Activated naive CD8-positive, alpha-beta T cell treated with anti-CD3 and anti-CD28 coated beads for 36 hours (primary cell): ENCODE measurements at places on chromosomes 4 and X.

- peaks cover 5% of the 10 kb centered on the region for H3K4me1 ChIP-seq
- H3K27me3 ChIP-seq: no peaks in the 10 kb centered on the region
- H3K4me3 ChIP-seq: no peak overlapping the region
- no peak overlapping the region for H3K27ac ChIP-seq
- no peaks in the 10 kb centered on the region for H3K36me3 ChIP-seq
Observed at GRCh38 chr4:72860766-72861165, 208.8 kb downstream of the COX18 start.

DNA sequence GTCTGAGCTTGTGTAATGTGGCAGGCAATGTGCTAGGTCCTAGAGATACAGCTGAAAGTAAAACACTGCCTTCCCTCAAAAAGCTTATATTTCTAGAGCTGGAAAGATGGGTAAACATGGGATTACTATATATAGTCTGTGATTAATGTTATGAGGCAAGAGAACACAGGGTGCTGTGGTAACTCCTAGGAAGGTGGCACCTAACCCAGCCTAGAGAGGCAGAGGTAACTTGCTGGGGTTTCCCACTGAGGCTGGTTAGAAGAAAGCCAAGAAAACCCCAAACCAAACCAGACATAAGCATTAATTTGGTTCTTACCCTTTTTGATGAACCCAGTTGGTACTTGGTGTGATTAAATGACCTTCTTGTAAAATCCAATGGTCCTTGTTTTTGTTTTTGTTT lies 315.0 kb downstream of the PPP1R2C start:
- H3K36me3 ChIP-seq: no peaks in the 10 kb centered on the region
- H3K4me1 ChIP-seq: no peaks in the 10 kb centered on the region
- H3K27me3 ChIP-seq: no peaks in the 10 kb centered on the region

- no peak overlapping the region for H3K4me3 ChIP-seq
- H3K27me3 ChIP-seq: peaks cover 8% of the 10 kb centered on the region
- H3K4me1 ChIP-seq: no peaks in the 10 kb centered on the region
- no peak overlapping the region for H3K27ac ChIP-seq
Observed at GRCh38 chr4:159018062-159018629, 84.7 kb upstream of the RAPGEF2 start.

GRCh38 chr4:80197601-80198440 lies 518 bp downstream of the PRDM8 start:
- peaks cover 74% of the 10 kb centered on the region for H3K27me3 ChIP-seq
- peaks cover 24% of the 10 kb centered on the region for H3K4me1 ChIP-seq
- no peak overlapping the region for H3K27ac ChIP-seq
- peak; percentile 24 for DNase-seq
- H3K4me3 ChIP-seq: peak overlapping the region; percentile 56
- H3K36me3 ChIP-seq: peaks cover 6% of the 10 kb centered on the region

- no peak overlapping the region for H3K4me3 ChIP-seq
- no peak for DNase-seq
- H3K36me3 ChIP-seq: peaks cover 7% of the 10 kb centered on the region
- no peak overlapping the region for H3K27ac ChIP-seq
- H3K4me1 ChIP-seq: peaks cover 26% of the 10 kb centered on the region
- H3K27me3 ChIP-seq: no peaks in the 10 kb centered on the region
Observed at GRCh38 chr4:101197350-101197749, 150.0 kb downstream of the PPP3CA start.

DNA sequence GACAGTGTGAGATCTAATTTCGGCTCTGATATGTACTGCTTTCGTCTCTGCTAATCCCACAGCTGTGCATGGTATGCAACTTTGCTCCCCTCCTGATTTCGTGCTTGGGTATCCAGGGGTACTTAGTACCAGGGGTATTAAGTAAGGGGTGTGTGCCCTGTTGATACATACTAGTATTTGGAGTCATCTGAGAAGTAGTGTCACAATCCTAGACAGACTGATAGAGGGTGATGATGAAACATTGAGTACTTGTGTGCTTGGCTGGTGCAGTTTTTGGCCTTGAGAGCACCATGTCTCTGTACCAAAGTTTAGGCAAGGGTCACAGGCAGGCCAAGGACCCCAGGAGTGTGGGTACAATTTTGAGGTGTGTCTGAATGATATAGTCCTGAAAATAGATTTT lies 10.9 kb downstream of the GPAT3 start:
- H3K27me3 ChIP-seq: no peaks in the 10 kb centered on the region
- H3K27ac ChIP-seq: no peak overlapping the region
- no peak for DNase-seq
- H3K36me3 ChIP-seq: no peaks in the 10 kb centered on the region

DNA sequence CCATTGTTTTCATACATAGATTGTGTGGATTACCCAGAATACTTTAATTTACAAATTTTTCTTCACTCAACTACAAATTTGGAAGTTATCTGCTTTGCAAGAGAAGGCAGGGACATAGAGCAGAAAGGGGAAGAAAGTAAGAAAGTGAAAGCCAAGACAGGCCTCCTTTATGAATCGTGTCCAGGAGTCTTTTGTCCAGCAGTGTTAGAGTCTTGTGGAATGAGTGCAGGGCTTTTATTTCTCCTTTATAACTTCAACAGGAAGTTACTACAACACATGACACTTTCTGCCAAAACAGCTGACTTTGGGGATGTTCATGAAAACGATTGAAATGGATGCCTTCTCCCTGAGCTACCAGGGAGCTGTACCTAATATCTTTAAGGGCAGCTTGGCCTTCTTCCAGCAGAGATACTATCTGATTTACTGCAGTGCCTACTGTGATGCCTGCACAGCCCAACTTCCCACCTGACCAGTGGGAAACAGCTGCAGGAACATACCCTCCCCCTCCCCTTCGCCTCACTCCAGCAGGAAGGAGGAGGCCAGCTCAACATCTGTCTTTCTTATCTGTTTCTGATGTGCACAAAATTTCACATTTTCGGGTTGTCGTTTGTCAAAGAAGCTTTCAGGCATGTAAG lies 557.7 kb upstream of the SLIT2 start:
- no peaks in the 10 kb centered on the region for H3K27me3 ChIP-seq
- no peak overlapping the region for H3K4me3 ChIP-seq
- no peaks in the 10 kb centered on the region for H3K36me3 ChIP-seq
- no peaks in the 10 kb centered on the region for H3K4me1 ChIP-seq

- no peak overlapping the region for H3K27ac ChIP-seq
- H3K4me3 ChIP-seq: no peak overlapping the region
- H3K36me3 ChIP-seq: no peaks in the 10 kb centered on the region
- no peaks in the 10 kb centered on the region for H3K4me1 ChIP-seq
- no peaks in the 10 kb centered on the region for H3K27me3 ChIP-seq
Observed at GRCh38 chr4:12118651-12119213, 690.0 kb upstream of the HS3ST1 start.

DNA sequence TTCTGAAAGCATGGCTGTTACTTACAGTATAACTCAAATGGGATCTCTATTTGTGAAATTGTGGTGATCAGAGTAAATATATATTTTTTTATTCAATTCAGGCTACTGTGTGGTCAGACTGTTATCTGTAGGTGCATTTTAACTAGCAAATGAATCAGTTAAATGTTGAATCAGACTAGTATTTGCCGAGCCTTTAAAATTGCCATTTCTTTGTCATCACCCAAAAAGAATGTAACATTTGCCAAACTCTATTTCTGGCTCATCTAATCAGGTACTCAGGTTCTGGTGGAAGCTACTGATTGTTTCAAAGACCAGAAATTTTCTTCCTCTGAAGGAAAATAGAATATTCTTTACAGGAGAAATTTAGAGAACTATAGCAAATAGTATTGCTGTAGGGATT lies 1.8 kb upstream of the NAA15 start:
- H3K4me1 ChIP-seq: peaks cover 39% of the 10 kb centered on the region
- no peaks in the 10 kb centered on the region for H3K27me3 ChIP-seq
- peaks cover 31% of the 10 kb centered on the region for H3K36me3 ChIP-seq
- DNase-seq: no peak

GRCh38 chr4:151921811-151922210 lies 161.0 kb upstream of the GATB start:
- H3K4me3 ChIP-seq: no peak overlapping the region

DNA sequence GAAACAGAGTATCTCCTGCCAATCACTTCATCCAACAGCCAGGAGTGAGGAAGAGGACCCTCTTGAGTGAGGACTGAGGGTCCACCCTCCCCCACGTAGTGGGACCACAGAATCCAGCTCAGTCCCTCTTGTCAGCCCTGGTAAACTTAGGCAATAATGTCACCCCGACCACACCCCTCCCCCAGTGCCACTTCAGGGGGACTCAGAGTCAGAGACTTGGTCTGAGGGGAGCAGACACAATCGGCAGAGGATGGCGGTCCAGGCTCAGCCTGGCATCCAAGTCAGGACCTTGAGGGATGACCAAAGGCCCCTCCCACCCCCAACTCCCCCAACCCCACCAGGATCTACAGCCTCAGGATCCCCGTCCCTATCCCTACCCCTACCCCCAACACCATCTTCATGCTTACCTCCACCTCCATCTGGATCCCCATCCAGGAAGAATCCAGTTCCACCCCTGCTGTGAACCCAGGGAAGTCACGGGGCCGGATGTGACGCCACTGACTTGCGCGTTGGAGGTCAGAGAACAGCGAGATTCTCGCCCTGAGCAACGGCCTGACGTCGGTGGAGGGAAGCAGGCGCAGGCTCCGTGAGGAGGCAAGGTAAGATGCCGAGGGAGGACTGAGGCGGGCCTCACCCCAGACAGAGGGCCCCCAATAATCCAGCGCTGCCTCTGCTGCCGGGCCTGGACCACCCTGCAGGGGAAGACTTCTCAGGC lies at the start of the genes CSAG1 and MAGEA12:
TSS of gene CSAG1 (minus strand) at position 461 of the 715 bp plus-strand sequence. CDS start 1,261 bp downstream, outside the sequence.
TSS of gene MAGEA12 (plus strand) at position 497 of the 715 bp plus-strand sequence. CDS start 2,405 bp downstream, outside the sequence.
- no peaks in the 10 kb centered on the region for H3K27me3 ChIP-seq
- no peak within 1 kb of the TSS for H3K4me3 ChIP-seq
- no peak within 1 kb of the TSS for H3K27ac ChIP-seq
- no peak for DNase-seq
- no peaks in the 10 kb centered on the region for H3K4me1 ChIP-seq

GRCh38 chrX:107826238-107827029 lies 768 bp downstream of the MID2 start:
- no peaks in the 10 kb centered on the region for H3K36me3 ChIP-seq
- DNase-seq: peak; percentile 36
- peak overlapping the region; percentile 79 for H3K4me3 ChIP-seq

- DNase-seq: no peak
- H3K27me3 ChIP-seq: no peaks in the 10 kb centered on the region
- peaks cover 1% of the 10 kb centered on the region for H3K36me3 ChIP-seq
- H3K4me3 ChIP-seq: no peak overlapping the region
- peak overlapping the region; percentile 34 for H3K27ac ChIP-seq
Observed at GRCh38 chr4:78612398-78613178, 61.0 kb downstream of the ANXA3 start.

GRCh38 chr4:184288451-184289178 lies 70.9 kb upstream of the ENPP6 start:
- DNase-seq: peak; percentile 64
- peak overlapping the region; percentile 91 for H3K27ac ChIP-seq

DNA sequence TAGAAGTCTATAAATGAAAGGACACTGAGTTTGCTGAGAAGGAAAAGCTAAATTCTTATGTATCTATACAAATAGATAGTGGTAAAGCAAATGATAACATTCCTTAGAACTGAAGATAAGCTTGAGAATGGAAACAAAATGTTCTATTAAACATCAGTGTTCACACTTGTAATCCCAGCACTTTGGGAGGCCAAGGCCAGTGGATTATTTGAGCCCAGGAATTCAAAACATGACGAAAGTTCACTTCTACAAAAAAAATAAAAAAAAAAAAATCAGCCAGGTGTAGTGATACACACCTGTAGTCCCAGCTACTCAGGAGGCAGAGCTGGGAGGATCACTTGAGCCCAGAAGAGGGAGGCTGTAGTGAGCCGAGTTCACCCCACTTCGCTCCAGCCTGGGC lies 199.8 kb downstream of the COMMD8 start:
- no peaks in the 10 kb centered on the region for H3K36me3 ChIP-seq
- no peak overlapping the region for H3K27ac ChIP-seq
- H3K4me3 ChIP-seq: no peak overlapping the region
- no peaks in the 10 kb centered on the region for H3K4me1 ChIP-seq
- H3K27me3 ChIP-seq: peaks cover 3% of the 10 kb centered on the region
- DNase-seq: no peak

DNA sequence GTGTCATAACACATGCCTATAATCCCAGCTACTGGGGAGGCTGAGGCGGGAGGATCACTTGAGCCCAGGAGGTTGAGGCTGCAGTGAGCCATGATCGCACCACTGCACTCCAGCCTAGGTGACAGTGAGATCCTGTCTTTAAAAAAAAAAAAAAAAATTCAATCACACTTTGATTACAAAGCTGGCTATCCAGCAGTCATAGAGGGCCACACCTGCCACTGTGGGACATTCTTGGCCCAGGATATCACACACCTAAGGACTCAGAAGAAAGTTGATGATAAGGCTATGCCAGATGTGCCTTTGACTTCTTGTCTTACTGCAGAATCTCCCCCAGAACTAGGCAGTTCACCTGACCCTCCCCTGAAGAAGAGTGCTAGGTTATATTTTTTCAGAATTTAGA lies 122.5 kb upstream of the GALNT7 start:
- H3K36me3 ChIP-seq: no peaks in the 10 kb centered on the region
- no peak for DNase-seq
- no peak overlapping the region for H3K4me3 ChIP-seq

DNA sequence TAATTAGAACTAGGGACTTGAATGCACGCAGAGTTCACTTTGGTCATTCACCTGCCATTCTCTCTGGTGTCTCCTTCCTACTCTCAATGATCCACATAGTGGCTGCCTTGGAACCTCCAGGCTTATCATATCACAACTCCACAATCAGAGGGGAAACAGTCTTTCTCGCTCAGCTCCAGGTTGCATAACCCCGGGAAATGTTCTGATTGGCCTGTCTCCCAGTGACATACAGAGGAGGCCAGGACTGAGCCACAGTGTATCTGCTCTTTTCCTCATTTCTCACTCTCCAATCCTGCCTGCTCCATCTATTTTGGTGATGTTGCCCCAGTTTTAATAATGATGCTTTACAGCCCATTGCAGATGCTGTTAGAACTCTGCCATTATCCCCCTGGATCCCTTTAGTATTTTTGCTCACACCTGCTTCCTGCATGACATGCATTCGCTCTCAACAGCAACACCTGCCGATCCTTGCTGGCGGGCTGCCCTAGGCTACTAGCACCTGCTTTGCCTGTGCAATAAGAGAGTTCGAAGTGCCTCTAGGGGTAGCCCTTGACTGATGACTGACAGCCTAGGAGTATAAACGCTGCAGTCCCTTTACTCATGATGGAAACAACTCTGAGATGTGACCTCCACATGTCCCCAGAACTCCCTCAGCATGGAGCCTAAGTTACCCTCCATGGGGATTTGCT lies 211.3 kb upstream of the RPS6KA3 start:
- H3K4me3 ChIP-seq: no peak overlapping the region
- DNase-seq: no peak
- H3K27me3 ChIP-seq: no peaks in the 10 kb centered on the region
- H3K36me3 ChIP-seq: no peaks in the 10 kb centered on the region
- no peak overlapping the region for H3K27ac ChIP-seq

GRCh38 chrX:40933706-40934425 lies 151.4 kb upstream of the USP9X start:
- H3K4me3 ChIP-seq: peak overlapping the region; percentile 67
- no peak for DNase-seq
- H3K4me1 ChIP-seq: peaks cover 18% of the 10 kb centered on the region
- peaks cover 2% of the 10 kb centered on the region for H3K36me3 ChIP-seq

- no peaks in the 10 kb centered on the region for H3K4me1 ChIP-seq
- no peaks in the 10 kb centered on the region for H3K27me3 ChIP-seq
- H3K4me3 ChIP-seq: no peak overlapping the region
- H3K36me3 ChIP-seq: no peaks in the 10 kb centered on the region
Observed at GRCh38 chr4:156336511-156336910, 382.8 kb upstream of the CTSO start.

GRCh38 chr4:5900844-5901243 lies 8.0 kb upstream of the CRMP1 start:
- H3K27ac ChIP-seq: no peak overlapping the region
- no peak overlapping the region for H3K4me3 ChIP-seq
- no peak for DNase-seq
- no peaks in the 10 kb centered on the region for H3K36me3 ChIP-seq
